ENCODE measurements at places on chromosomes 7 and 10.

DNA sequence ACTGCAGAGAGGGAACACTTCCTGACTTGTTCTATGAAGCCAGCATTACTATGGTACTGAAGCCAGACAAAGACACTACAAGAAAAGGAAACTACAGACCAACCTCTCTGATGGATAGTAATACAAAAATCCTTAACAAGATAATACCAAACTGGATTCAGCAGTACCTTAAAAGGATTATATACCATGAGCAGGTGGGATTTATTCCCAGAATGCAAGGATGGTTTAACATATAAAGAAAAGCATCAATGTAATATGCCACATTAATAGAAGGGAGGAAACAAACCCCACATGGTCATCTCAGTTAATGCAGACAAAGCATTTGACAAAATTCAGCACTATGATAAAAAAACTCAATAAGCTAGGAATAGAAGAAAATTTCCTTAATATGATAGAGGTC lies 47.2 kb downstream of the EBLN1 start:
- DNase-seq, result no peak

DNA sequence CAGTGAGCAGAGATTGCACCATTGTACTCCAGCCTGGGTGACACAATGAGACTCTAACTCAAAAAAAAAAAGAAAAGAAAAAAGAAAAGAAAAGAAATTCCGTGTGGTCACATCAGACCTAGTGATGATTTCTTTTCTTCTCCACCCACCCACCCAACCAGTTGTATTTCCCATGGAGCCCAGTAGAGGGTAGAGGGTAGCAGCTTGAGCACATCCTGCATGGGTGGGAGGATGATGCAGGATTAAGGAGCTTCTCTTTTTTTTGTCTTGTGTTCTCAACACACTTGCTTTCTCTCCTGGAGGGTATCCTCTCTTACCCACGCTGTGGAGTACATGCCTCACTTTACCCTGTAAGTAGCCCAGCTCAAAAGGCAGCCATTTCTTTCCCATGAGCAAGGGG lies 118.6 kb upstream of the CARD11 start:
- no peak for DNase-seq

DNA sequence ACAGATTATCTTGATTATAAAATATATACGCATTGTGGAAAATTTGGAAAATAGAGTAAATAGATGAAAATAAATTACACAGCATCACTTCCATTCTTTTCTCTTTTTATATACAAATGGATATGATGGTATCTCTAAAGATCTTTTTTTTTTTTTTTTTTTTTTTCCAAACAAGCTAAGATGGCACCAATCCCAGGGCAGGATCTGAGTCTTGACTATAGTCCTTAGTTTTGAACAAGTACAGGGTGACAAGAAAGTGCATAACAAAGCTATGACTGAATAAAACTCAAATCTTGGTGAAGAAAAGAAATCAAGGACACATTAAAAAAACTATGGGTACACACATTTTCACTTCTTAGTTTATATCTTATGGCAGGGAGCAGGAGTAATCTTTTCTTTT lies 42.6 kb upstream of the FAM133B start:
- no peak for DNase-seq

DNA sequence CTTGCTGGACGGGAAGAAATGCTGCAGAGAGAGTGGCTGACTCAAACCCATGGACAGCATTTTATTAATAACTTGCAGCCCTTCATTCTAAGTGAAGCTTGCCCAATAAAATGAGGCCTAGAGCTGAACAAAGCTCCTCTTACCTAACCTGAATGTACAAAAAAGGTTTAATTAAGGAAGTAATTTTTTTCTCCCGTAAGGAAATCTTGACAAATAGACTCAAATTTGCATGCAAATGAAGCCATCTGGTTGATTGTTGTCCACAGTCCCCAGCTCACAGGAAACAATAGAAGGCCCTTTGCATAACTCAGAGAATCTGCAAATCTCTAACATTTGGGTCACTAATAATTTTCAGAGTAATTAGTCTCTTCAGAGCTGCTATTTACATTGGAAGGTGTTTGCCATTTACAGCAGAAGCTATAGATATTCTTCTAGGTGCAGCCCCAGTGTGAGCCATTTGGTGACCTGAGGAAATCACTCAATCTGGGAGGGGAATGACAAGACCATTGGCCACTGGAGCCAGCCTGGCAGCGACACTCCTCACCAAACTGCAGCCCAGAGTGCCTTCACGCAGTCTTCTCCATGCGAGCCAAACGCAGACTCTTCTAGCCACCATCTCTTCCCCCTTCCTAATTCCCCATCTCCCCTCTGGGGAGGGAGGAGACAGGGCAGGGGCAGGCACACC lies 483.0 kb upstream of the C7orf33 start:
- no peak for DNase-seq

GRCh38 chr10:86664341-86665217 lies 3.7 kb upstream of the LDB3 start:
- DNase-seq, result no peak

GRCh38 chr10:24643679-24644209 lies 79.9 kb downstream of the ARHGAP21 start:
- DNase-seq, result no peak

- DNase-seq, result no peak
These were observed 89.0 kb downstream of the NKX6-2 start for GRCh38 chr10:132696728-132697577.

- DNase-seq, result no peak
These were observed 3.0 kb upstream of the NANOS1 start for GRCh38 chr10:119026301-119027110.

GRCh38 chr10:20885678-20886077 lies 11.4 kb downstream of the NEBL start:
- peak; percentile 61 for DNase-seq

DNA sequence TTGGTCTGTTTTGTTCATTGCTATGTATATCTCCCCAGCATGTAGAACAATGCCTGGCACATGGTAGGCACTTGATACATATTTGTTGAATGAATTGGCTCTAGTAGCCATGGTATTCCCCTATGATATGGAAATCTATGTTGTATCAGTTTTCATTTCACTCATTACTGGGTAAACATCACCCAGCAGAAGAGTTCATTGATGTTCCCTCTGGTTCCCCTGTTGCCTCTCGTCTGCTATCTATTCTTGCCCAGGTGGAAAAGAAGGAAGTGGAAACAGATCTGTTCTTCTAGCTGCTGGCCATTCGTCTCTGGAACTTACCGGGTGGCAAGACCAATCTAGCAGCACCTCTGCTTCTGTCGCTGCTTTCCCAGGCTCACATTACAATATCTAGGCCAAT lies 71.5 kb downstream of the LRRC4 start:
- no peak for DNase-seq

DNA sequence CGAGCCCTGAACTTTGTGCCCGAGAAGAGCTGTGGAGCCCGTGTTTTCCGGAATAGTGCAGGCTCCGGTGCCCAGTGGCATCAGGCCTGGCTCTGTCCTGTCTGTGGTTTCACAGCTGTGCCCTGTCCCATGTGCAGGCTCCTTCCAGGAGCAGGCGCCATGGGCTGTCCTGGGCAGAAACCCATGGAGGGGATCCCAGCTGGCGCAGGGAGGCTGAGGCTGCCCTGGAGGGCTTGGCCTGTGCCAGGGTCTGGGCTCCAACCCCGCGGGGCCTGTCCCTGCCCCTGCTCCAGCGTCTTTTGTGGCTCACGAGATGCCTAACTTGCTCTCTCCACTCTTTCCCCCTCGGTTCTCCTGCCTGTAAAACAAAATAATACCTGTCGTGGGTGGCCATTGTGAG lies 23.3 kb upstream of the CRHR2 start:
- DNase-seq, result no peak

DNA sequence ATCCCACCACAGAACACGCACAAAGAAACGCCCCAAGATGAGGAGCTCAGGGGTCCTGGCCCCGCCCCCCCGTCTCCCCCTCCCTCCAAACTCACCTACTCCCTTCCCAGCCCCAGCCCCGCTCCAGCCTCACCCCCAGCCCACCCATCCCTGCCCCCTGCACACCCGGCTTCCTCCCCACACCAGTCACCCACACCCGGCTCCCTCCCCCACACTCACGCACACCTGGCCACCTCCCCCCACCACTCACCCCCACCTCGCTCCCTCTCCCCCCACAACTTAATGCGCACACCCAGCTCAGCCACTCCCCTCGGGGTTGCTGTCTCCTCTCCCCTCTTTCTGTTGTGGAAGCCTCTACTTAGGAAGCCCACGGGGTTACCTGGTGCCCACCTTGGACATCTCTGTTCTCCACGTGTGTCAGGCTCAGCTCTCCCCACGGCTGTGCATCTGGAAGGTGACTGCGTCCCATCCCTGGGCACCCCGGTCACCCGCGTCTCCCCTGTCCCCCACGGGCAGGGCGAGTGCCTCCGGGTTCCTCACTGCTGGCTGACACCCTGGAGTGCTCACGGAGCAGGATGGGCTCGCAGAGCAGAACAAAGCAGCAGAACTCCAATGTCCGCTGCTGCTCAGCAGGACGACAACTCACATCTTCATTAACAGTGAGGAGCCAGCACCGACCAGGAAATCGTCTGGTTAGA lies 166.8 kb downstream of the USP6NL start:
- no peak for DNase-seq

DNA sequence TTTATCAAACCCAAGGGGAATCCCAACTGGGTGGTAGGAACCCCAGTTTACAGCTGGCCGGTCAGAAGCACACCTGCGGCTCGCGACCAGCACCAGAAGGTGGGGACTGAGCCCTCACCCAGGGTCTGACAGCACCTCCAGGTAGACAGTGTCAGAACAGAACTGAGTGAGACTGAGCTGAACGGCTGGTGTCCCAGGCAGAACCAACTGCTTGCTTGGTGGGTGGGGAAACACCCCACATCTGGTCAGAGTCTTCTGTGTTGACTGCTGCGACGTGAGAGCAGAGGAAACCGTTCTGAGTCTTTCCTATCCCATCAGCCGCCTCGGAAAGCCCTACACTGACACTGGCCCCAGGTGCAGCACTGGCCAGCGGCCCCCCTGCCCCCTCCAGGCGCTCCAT lies 160.7 kb downstream of the MAD1L1 start:
- no peak for DNase-seq

DNA sequence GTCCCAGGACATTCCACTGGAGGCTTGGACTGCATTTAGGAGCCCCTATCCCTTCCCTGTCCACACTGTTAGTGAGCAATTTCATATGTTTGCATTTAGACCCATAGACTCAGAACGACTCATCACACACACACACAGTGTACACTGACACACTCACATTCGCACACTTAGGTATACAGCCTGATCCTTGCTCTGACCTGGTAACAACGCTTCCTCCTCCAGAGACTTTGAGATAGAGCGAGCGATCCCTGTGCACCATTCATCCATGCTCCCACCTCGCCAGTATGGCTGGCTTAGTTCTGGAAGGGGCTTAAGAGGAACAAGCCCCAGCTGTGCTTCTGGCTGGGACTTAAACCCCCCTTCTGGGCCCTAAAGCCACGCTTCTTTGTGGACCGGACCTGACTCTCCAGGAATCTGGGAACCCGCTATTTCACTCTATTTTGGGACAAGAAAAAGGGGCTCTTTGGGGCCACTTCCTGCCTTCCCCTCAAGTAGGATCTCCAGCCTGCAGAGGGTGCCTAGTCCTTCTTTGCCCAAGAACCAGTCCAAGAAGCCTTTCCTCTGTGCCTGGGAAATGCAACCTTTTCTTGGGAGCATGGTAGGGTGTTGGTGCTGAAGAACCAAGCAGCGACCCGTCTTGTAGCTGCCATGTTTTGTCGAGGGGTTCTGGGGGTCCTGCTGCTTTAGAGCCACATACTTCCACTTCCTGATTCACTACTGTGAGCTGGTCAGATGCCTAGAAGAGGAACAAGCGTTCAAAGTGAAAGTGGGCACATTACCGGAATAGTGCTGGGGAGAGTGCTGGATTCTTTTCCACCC lies 1.1 kb upstream of the HOXA13 start:
- peak; percentile 10 for DNase-seq

DNA sequence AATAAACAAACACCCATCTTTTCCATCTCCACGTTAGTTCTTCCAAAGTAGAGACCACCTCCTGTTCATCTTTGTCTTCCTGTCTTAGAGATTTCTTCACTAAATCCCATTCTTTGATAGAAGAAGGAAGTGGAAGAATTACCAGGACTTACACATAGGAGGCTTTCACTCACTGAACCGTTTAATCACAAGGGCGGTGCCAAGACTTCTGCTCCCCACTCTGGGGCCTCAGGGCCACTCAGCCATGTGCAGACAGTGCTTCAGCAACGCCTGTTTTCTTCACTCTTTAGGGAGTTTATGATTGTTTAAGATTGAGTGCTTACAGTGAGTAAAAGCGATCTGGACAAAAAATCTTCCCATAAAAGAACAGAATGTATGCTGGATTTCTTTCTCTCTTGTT lies 63.9 kb upstream of the SORCS3 start:
- no peak for DNase-seq

DNA sequence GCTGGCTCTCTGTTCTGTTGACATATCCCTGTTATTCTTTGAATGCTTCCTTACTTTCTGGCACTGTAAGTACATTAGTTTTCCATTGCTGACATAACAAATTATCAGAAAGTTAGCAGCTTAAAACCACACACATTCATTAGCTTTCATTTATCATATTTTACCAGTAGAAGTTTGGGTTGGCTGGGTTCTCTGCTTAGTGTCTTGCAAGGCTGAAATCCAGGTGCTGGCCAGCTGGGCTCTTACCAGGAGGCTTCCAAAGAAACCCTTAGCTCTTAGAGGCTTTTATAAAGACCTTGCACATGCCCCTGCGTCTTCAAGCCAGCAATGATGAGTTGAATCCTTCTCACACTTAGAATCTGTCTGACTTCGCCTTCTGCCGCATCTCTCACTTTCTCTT lies 160.6 kb downstream of the MLLT10 start:
- no peak for DNase-seq

DNA sequence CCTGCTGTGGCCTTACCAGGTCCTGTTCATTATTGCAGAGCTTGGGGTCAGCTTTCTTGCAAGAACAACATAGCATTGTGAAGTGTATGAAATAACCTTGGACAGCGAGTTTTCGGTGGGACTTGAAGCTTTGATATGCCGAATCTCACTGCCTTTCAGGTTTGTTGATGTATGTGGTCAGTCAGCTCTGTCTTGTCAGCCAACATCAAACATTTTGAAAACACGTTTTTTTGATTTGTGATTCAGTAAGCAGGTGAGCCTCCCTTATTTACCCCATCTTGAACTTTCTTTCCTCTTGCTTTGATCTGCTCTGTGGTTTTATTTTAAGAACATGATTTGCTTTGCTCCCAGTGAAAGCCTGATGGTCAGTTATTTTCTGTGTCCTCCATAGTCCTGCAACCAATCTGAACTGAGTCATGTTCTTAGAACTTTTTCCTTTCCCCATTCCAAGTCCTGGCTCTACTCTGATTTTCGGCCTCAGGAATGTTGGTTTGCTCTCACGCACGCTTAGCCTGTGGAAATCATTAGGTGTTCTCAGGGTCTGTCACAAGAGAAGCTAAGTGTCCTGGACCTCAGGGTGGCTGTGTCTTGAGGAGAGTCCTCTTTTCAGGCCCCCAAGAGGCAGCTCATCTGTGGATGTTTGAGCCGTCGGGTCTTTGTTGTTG lies 8.7 kb downstream of the WBP1L start:
- no peak for DNase-seq

GRCh38 chr7:124762611-124763143 lies 2.9 kb downstream of the GPR37 start:
- DNase-seq, result no peak

GRCh38 chr7:38630720-38631673 lies at the start of gene AMPH:
Gene AMPH (minus strand): TSS chr7:38631373. CDS start chr7:38631351, 22 bp downstream.
- peak; percentile 17 for DNase-seq

Data from mammary epithelial cell (primary cell).